T follicular helper cell (primary cell): ENCODE measurements at places on chromosomes 2 and 18.

DNA sequence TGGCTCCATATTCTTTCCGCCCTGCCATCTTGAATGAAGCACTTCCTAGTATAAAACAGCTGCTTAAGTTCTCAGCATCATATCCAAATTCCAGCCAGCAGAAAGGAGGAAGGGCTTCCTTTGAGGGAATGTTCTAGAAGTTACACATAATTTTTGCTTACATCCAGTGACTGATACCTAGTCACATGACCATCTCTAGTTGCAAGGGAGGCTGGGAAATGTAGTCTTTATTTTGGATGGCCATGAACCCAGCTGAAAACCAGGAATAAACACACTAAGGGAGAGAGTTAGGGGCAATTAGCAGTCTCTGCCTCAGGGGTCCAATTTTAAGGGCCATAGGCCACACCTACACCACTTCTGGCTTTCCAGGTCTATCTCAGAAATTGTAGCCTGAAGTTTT, 57.8 kb upstream of the LMAN1 start:
- DNase-seq, result no peak

DNA sequence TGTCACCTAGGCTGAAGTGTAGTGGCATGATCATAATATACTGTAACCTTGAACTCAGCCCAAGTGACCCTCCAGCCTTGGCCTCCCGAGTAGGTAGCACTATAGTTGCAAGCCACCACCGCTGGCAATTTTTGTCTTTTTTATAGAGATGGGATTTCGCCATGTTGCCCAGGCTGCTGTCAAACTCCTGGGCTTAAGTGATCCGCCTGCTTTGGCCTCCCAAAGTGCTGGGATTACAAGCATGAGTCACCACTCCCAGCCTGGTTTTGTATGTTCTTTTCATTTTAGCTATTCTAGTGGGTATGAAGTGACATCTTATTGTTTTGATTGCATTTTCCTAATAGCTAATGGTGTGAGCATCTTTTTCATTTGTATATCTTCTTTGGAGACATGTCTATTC, 11.3 kb upstream of the EXOC6B start:
- no peak for DNase-seq

GRCh38 chr2:69914950-69915945, at the start of gene MXD1:
Gene MXD1 (plus strand): TSS chr2:69915109. CDS start chr2:69915331, 222 bp downstream.
- no peak for DNase-seq

DNA sequence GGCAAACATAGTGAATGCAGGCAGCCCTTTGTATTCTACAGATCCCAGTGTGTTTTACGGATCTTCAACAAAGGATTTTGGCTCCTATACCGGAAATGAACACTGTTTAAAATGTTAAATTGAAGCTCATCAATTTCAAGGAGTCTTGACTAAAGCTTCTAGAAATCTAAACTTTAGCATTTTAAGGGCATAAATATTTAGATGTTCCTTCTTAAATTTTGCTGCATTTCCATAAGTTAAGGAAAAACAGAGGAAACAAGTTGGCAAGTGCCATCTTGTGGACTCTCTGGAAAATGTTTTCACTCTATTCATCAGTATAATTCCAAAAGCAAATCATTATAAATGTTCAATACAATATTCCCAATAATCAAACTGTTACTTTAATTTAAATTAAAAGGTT, 19.6 kb downstream of the CHN1 start:
- no peak for DNase-seq

GRCh38 chr2:122705746-122706145, 950.3 kb downstream of the TSN start:
- no peak for DNase-seq

DNA sequence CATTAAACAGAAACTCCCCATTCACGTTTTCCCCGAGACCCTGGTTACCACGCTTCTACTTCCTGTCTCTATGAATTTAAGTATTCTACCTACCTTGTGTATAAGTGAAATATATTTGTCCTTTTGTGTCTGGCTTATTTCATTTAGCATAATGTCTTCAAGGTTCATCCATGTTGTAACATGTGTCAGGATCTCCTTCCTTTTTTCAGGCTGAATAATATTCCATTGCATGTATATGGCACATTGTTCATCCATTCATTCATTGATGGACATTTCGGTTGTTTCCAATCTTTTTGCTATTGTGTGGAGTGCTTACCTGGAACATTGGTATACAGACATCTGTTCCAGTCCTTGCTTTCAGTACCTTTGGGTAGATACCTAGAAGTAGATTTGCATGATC, 18.2 kb upstream of the CABYR start:
- DNase-seq, result no peak

DNA sequence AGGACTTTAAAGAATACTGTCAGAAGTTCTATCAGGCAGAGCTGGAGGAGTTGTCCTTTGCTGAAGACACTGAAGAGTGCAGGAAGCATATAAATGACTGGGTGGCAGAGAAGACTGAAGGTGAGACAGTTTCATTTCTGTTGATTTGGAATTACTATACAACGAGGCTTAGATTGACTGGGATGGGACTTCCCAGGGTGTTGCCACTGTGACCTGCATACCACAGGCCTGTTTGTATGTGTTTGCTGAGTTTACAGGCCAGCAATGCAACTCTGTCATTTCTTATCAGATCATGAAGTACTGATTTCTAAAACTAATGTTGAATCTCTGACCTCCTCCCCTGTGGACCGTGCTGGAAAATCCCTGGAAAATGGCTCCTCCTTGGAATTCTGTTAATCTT, 11.8 kb downstream of the SERPINB8 start:
- no peak for DNase-seq

- DNase-seq, result no peak
Observed at GRCh38 chr2:78351208-78351607, 674.3 kb upstream of the REG3G start.

DNA sequence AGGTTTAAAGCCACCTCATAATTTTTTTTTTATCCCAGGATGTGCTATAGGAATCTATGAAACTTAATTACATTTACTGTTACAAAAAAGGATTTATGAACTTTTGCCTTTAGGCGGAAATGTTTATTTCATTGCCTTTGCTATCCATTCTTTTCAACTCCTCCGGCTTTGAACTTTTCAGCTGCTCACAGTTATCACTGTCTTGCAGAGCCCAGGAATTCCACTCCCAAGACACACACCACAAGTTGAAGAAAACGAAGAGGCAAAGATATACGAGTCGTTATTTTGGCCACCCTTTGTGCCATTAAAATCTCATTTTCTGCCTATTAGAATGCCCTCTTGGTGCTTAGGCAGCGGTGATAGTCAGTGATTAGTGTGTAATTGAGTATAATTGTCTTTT, 80.0 kb downstream of the PAX3 start:
- no peak for DNase-seq

DNA sequence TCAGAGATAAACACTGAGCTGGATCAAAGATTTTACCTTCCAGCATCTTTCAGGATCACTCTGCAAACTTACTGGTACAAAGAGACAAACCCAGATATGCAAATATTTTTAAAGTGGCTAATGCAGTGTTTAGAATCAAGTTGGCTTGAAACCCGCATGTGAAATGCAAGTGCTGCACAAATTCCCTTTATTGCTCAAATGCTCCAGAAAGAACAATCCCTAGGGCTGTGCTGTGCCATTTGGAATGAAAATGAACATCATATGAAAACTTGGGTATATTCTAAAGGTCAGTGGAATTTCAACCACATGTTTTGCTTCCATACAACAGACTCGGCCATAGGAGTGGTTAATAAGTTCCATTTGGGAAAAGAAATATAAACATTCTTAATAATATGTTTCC, 139.1 kb downstream of the VWC2L start:
- DNase-seq, result no peak

DNA sequence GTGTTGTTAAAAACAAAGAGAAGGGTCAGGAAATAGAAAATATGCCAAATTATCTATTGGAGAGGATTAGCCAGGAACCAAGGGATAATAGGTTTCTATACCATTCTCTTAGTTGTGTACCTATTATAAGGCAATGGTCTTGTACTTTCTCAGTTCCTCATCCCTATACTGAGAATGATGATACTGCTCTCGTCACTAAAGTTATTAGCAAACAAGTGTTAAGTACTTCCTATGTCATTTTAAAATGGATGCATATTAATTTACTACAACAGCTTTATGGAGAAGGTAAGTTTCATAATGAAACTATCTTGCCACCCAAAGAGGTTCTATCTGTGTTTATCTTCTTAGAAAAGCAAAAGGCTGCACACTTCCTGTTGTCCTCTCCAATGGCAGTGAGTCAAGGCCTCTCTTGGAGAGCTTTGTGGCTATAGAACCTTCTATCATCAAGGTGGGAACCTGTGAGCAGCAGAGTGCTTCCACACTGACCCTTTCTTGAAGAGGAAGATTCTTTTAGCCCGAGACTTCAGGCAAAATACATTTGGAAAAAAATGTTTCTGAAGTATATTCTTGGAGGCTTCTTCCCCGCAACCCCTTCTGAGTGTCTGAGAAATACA, 460.7 kb upstream of the FANCL start:
- no peak for DNase-seq

- no peak for DNase-seq
Observed at GRCh38 chr2:178905261-178905660, 98.0 kb upstream of the TTN start.

GRCh38 chr18:77206676-77207374, 42.8 kb upstream of the GALR1 start:
- DNase-seq, result no peak

- DNase-seq, result no peak
Observed at GRCh38 chr2:102143450-102143985, 972 bp downstream of the IL1R1 start.

DNA sequence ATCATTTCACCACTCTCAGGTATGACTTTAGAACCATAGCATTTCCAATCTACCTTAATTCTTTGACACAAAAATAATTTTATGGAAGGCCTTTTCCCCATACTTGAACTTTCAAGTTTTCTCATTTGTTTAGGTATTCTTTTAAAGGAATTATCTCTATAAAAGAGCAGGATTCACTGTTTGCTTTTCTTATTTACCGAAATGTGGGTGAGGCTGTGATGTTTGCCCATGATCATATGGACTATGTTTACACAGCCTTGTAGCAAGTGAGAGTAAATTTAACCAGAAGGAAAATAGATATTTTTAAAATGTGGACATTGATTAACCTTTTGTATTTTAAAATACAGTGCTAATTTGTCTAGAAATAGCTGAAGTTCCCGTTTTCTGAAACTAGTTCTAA, 26.3 kb downstream of the CAB39 start:
- no peak for DNase-seq

GRCh38 chr2:979069-979928, 28.6 kb downstream of the SNTG2 start:
- DNase-seq, result no peak

- no peak for DNase-seq
Observed at GRCh38 chr2:224083638-224084037, 44.6 kb upstream of the SERPINE2 start.

DNA sequence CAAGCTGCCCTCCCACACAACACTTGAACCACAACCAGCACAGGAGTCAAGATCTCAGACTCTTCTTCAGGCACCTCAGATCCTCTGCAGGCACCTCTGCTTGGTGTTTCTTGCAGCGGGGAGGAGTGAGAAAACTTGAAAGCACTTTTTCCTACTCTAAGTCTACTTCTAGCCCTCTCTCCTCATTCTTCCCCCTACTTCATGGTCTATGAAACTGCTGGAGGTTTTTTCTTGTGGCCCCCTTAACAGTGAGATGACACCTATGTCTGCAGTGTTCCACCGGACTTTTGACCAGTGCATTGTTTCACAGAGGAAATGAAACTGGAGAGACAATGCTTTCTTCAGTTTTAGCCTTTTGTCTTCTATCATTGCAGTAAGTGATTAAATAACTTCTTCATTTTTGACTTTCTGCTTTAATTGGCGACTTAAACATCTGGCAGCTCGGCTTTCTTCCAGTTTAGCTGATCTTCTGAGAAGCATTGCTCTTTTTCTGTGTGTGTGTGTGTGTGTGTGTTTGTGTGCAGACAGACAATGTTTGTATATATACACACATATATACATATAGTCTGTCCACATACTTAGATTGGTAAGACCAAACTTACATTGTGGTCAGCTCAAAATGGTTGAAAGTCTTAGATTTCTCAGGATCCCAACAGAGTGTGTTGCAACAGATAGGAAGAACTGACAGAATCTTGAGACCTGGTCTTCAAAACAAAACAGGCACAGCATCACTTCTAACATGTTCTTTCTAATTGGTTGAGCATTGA, 1474.0 kb upstream of the TMEFF2 start:
- no peak for DNase-seq

- no peak for DNase-seq
Observed at GRCh38 chr2:73091696-73092095, 20.2 kb upstream of the SFXN5 start.

DNA sequence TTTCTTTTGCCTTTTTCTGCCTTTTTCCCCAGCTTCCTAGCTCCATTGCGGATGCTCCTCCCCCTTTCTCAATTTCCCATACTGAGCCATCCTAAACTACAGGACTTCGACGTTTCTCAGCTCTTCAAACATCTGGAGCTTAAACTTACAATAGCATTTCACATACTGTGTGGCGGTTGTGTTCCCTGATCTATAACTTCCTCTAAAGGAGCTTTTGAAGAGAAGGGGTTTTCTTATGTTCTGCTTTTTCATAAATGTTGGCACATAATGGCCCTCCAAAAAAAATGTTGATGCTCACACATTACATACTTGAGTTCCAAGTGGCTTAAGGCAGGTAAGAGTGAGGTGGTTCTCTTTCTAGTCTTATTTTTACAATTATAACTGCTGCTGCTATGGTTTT, 87.4 kb downstream of the RNF144A start:
- no peak for DNase-seq

DNA sequence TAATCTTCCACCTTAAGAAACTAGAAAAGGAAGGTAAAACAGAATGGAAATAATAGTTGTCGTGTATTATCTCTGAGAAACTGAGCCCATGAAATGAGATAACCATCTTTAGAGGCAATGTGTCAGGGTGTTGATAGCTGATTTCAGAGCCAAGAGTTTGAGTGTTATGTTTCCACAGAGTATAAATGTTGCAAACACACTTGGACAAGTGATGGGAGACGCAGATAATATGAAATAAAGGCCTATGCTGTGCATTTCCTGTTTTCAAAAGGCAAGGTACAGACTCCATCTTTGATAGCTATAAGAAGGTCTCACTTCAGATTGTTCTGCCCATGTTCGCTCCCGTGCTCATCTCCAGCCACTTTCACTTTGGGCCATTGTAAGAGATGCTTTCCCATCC, 25.9 kb upstream of the DNER start:
- no peak for DNase-seq

- no peak for DNase-seq
Observed at GRCh38 chr18:79965119-79965902, 868 bp downstream of the HSBP1L1 start.

DNA sequence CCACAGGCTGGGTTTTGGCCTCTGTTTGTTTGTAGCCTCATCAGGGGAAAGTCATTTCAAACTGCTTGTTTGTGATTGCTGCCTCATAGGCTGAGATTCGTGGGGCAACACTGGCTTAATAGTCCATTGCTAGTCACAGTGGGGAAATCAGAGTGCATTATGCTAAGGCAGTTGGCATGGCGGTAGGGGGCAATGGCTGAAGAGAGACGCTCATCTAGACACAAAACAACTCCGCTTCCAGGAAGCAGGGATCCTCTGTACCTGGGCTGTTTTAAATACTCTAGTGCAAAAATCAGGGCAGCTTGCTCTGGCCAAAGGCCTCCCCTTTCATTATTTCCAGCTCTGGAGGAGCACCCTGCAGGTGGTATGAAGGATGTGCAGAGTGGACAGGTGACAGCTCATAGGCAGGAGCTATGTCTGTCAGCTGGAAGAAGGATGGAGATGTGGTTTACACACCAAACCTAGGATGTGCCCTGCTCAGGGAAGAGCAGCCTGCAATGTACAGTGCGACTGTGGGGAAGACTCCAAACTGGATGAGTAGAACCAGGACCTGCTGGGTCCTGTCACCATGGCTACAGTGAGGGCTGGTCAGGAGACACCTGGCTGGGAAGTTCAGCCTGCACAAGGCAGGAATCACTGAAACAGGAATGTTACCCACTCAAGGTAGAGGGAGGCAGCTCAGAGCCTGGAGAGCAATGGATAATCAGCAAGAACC, 234.3 kb downstream of the CLIP4 start:
- no peak for DNase-seq
